ENCODE measurements at places on chromosomes 5 and 9.

DNA sequence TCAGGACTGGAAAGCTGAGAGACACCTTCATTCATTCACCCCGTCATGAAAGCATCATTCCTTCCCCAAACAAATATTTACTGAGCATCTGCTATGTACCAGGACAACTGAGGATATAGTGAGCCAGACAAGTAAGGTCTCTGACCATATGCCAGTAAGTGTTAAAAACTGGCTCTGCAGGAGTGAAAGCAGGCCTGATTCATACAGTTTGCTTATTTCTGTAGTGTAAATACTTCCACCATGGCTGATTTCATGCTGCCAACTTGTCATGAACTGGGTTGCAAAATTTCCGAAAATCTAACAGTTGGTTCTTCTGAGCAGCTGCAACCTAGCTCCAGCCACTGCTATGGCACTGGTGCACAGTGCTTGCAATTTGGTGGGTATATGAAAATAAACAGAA lies 68.1 kb downstream of the YIPF5 start:
- DNase-seq: no peak

- no peak for DNase-seq
Measured at GRCh38 chr9:116286297-116286696, 132.7 kb downstream of the PAPPA start.

DNA sequence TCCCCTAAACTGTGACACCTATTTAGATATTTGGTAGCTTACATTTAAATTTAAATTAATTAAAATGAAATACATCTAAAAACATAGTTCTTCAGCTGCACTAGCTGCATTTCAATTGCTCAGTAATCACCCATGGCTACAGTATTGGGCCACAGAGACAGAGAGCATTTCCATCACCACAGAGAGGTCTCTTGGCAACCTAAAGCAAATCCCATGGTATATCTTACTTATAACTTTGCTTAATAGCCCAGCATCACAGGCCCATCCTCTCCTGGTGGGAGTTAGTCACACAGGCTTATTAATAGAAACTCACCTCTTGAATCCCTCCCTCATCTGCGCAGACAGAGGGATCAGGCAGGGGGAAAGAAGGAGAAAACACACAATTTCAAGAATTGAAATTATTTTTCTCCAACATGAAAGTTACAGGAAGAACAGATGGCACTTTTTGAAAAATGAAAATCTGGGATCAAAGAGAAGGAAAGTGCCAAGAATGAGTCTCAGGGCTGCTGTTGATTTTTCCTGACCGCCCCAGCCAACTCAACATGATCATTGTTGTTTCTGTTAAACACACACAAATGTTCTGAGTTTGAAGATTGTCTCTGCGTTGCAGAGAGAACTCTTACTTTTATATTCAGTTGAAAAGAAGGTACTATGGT lies 144.6 kb downstream of the CMYA5 start:
- no peak for DNase-seq

DNA sequence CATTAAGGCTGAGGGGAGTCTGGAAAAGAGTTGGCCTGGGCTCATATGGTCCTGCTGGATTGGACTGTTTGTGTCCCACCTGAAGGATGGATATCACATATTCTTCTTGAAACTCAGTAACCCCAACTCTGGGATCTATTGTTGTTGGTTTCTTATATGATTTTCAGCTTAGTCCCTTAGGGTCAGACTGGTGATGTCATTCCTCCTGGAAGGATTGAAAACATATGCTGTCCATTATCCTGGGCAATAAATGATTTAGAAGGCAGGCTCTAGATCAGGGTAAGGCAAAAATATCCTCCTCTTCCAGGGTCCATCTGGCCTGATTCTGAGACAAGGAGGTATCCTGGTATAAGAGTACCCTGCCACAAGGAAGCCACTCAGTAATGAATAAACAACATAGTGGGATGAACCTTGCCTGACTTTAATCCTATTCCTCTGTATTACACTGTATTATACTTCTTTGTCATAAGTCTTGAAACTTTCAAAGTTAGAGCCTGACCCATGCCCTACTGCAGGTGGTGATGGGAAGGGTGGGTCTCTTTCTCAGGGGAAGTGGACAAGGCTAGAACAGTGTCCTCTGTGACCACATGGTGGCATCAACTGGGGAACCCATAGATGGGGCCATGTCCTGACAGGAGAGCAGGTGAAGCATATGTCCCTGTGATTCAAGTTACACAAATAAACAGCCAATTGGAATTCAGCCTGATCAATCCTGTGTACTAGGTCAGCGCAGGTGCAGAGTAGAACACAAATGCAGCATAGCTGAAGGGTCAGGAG lies 454.4 kb upstream of the TRPC7 start:
- no peak for DNase-seq

GRCh38 chr5:37792975-37793631 lies 46.7 kb downstream of the GDNF start:
- peak; percentile 66 for DNase-seq

- no peak for DNase-seq
Measured at GRCh38 chr9:95979446-95979845, 104.0 kb downstream of the ERCC6L2 start.

GRCh38 chr9:14500705-14501104 lies 186.8 kb upstream of the NFIB start:
- no peak for DNase-seq

DNA sequence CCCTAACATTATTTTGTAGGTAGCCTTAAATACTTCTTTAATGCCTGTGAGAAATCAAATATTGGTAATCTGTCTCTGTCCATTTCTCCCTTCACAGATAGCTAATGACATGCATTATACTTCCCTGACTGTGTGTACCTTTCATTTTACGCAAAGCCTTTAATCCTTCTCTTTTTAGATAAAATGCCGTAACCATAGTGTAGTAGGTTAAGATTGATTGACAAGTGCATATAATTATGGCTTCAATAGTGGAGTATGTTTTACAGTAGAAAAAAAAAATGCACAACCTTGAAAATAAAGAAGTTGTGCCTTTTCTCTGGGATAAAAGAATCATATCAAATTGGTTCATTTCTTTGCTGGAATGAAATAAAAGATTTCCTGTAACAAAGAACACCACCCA lies 559.6 kb upstream of the GRAMD2B start:
- no peak for DNase-seq

GRCh38 chr9:132311978-132312377 lies 42.8 kb downstream of the SETX start:
- no peak for DNase-seq

DNA sequence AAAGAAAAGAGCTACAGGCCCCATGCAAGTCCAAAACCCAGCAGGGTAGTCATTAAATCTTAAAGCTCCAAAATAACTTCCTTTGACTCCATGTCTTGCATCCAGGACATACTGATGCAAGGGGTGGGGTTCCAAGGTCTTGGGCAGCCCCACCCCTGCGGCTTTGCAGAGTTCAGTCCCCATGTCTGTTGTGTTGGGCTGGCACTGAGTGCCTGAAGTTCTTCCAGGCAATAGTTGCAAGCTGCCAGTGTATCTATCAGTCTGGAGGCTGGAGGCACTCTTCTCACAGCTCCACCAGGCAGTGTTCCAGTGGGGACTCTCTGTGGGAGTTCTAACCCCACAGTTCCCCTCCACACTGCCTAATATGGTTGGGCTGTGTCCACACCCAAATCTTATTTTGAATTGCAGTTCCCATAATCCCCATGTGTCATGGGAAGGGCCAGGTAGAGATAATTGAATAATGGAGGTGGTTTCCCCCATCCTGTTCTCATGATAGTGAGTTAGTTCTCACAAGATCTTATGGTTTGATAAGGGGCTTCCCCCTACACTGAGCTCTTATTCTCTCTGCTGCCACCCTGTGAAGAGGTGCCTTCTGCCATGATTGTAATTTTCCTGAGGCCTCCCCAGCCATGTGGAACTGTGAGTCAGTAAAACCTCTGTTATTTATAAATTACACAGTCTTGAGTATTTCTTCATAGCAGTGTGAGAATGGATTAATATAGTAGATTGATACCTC lies 237.5 kb upstream of the ADRA1B start:
- DNase-seq: no peak

- no peak for DNase-seq
Measured at GRCh38 chr5:32264957-32265572, 47.7 kb downstream of the MTMR12 start.

- no peak for DNase-seq
Measured at GRCh38 chr9:98678244-98678842, 30.4 kb downstream of the GABBR2 start.

DNA sequence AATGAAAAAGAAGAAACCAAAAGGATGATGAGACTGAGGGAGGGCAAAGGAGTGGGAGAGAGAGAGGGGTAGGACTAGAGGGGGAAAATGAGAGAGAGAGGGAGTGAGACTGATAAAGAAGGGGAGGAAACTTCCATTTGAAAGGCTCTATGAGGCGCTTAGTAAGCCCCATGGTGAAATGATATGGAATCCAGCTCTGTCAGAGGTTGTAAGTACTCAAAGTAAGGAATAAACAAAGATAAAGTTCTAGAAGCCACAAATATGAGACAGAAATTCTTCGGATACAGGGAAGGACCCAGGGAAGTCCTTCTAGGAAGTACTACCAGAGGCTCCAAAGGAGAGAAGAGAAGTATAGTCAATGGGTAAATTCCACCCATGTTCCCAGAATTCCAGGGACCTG lies 21.7 kb upstream of the VLDLR start:
- no peak for DNase-seq

- DNase-seq: no peak
Measured at GRCh38 chr5:66972004-66972403, 224.6 kb downstream of the CD180 start.

GRCh38 chr9:19456426-19456825 lies 47.6 kb downstream of the ACER2 start:
- DNase-seq: no peak

DNA sequence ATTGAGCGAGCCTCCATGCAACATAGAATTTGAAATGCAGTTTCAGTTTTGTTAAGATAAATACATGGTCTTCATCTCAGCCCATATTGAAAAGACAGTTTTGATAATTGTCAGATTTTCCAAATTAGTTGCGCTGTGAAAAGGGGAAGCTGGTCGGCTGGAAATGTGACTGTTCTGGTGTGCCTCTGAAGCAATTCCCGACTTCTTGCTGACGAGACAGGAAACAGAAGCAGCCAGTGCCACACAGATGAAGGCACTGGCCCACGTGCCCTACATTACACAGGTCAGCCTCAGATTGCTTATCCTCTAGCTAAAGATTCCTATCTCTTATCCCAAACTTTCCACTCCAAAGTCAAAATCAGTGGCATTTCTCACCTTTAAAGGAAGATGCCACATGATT lies 214.1 kb upstream of the TLE4 start:
- DNase-seq: no peak

GRCh38 chr5:180598316-180598701 lies 7.0 kb upstream of the SCGB3A1 start:
- no peak for DNase-seq

GRCh38 chr9:31078175-31078574 lies 1306.3 kb upstream of the ACO1 start:
- DNase-seq: no peak

GRCh38 chr5:121628783-121629182 lies 222.9 kb upstream of the FTMT start:
- DNase-seq: no peak

- no peak for DNase-seq
Measured at GRCh38 chr9:126690431-126691051, 76.8 kb downstream of the LMX1B start.

DNA sequence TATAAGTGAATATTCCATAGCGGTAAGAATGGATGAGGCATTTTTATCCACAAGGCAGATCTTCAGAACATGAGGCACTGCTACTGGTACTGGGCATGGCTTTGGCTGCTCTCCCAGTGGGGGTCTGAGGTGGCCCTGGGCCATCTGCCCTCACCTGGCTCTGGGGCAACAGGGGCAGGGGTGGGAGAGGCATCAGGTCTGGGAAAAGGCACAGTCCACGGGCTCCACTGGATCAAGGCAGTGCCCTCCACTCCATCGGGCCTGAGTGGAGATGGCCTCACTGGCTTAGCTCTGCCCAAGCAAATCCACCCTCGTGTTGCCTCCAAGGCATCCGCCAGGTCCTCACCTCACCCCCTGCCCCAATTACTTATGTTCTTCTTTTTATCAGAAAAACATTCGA lies 10.9 kb upstream of the NKD2 start:
- DNase-seq: no peak

GRCh38 chr5:172245703-172246125 lies 37.9 kb downstream of the UBTD2 start:
- no peak for DNase-seq

- DNase-seq: peak; percentile 93
Measured at GRCh38 chr9:91433180-91433579, 9.5 kb upstream of the NFIL3 start.

DNA sequence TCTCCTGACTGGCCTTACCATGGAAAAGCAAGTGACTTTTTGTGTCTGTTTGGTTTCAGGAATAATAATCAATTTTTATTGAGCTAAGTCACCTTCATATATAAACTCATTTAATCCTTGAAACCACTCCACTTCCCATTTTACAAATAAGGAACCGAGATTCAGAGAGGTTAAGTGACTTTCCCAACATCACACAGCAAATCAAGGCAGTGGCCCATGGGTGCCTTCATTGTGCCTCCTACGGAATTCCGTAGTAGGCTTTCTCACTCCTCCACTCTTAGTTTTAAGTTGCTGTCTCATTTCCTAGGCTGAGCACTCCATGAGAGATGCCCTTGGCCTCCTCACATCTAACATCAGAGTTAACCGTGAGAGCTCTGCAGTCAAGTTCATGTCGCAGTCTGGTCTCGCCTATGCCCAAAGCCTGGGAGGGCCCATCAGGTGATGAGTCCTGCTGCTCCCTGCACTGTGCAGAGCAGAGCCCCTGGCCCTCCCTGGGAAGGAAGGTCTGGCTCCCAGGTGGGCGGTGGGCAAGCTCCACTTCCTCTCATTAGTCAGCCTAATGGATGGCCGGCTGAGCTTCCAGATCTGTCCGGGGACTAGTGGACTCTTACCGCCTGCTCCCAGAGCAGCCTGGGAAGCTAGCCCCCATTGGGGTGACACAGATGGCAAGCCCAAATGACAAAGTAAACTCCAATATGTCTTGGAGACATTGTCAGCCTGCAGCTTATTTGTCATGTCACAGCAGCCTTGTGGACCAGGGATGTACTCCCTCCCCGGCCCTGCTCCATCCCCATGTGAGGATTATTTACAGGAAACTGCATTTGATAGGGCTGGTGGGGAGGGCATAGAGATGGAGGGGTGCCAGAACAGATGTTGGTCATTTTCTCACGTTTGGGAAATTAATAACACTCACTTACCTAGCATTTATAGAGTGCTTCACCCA lies 123.4 kb downstream of the MVB12B start:
- DNase-seq: no peak

DNA sequence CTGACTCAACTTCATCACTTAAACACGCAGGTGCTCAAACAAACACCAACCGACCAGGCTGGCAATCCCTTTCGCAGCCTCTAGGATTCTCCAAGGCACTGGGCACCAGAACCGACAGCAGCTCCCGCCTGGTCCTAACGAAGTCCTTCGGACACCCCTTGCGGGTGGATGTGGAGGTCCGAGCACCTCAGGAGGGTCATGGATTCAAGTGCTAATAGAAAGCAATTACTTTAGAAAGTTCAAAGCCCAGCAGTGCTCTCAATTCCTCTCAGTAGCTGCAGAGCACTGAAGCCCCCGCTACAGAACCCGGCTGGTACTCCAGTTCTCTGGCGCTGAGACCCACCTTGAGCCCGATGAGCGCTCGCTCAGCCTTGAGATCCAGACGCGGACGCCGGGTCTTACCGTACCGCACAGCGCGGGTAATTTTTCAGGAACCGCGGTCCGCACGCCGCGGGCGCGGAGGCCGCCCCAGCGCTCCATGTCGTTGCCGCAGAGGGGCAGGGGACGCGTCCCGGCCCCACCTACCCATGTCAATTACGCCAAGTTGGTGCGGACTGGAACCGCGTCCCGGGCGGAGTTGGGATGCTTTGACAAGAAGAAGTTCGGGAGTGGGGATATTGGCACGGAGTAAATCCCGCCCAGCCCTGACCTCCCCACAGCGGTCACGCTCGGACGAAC lies 638 bp downstream of the MARCHF3 start:
- DNase-seq: no peak

- no peak for DNase-seq
Measured at GRCh38 chr9:132610661-132611060, 28.3 kb downstream of the BARHL1 start.
